Stimulated activated CD8-positive, alpha-beta memory T cell treated with anti-CD3 and anti-CD28 coated beads, Interleukin-15, amount 100 ng/mL, for 4 hours (primary cell): ENCODE measurements at places on chromosomes 3 and 15.

DNA sequence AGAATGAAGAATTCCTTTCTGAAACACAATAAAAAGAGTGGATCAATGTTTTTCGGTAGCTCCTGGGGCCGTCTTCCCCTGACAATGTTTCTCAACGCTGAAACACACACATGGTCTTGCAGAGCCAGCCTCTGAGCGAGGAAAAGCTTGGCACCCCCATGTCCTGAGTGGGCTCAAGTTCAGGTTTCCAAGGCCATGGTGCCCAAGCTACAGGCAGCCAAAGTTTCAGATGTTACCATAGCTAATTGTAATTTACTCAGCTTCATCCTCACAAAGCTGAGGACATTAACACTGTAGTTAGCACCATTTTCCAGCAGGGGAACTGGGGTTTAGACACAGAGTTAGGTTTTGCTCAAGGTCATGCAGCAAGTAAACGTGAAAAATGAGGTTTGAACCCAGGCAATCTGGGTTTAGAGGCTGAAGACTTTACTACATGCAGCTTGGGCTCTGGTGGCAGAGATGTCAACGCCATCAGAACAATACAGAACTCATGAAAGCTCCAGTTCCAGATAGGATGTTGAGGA is 199.1 kb downstream of the TJP1 start:
- no peak for DNase-seq

GRCh38 chr3:192212335-192212734 is 515.0 kb downstream of the FGF12 start:
- no peak for DNase-seq

GRCh38 chr15:48644827-48645557 is 517 bp downstream of the FBN1 start:
- DNase-seq = no peak

GRCh38 chr15:40345867-40346578 is 4.8 kb upstream of the PHGR1 start:
- no peak for DNase-seq

DNA sequence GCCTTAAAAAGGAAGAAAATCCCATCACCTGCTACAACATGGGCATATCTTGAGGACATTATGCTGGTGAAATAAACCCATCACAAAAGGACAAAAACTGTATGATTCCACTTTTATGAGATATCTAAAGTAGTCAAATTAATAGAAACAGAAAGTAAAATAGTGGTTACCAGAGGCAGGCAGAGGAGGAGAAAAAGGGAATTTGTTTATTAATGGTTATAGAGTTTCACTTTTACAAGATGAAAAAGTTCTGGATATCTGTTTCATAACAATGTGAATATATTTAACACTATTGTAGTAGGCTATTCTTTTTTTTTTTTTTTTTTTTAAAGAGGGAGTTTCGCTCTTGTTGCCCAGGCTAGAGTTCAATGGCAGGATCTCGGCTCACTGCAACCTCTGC is 40.4 kb downstream of the DPH3 start:
- DNase-seq = no peak

DNA sequence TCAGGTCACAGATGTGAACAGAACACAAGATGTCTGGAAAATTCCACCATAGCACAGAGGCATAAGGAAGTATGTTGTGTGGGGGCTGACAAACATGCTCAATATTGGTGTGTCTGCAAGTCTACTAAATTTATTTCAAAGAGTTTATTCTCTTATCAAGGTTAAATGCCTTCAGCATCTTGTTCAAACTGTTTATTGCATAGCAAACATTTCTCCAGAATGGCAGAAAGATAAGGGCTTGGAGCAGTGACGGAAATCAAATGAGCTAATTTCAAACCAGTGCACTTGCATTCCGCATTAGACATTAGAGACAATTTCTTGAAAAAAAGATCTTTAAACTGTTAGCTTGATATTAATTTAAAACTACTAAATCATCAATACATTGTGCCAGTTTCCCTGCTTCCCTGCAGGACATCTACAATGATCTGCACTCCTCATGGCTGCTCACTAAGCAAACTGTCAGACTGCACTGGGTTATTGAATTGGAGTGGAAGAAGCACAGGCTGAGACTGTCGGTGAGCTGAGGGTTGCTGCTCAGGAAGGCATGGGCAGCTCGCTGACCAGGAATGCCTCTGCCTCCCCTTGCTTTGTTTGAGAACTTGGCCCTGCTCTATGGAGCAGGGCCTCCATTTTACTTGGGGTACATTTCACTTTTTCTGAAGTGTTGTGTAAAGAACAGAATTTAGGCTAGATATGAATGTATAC is 89.4 kb downstream of the KCNAB1 start:
- no peak for DNase-seq

- DNase-seq = no peak
These were observed 50.0 kb upstream of the TSC22D2 start for GRCh38 chr3:150357923-150358607.
